Renal cortical epithelial cell (primary cell): ENCODE measurements at places on chromosomes 12 and 14. TPM values are rescaled to one million over a fixed set of nuclear protein-coding genes. Genes with fewer than 3 reads are reported as not detected.

ZNF740 gene
- 7.6 and 20.7 TPM in 2 replicates for total RNA-seq

PTGER2 gene
- total RNA-seq = 8.7 and 41.3 TPM in 2 replicates

GPR137C gene
- 0.35 and 2.6 TPM in 2 replicates for total RNA-seq

MYL6B gene
- total RNA-seq = 57.8 and 70.2 TPM in 2 replicates

GUCY2C gene
- total RNA-seq = not detected in 2 replicates

DNA sequence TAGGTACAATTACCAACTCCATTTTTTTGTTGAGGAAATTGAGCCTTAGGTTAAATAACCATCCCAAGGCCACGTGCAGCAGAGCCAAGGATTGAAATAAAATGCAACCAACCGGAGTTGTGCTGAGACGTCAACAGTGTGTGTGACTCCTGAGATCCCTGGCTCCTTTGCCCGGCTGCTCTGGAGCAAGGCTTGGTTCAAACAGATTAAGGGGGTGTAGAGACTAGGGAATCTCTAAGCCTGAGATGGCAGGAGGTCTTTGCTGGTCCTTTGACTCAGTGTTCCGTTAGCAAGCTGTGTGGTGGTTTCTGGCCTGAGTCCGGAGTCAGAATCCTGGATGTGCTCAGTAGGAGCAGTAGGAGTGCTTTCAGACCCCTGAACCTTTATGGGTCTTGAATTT is 1.4 kb upstream of the SLC8A3 start:
- no peak for DNase-seq

DNA sequence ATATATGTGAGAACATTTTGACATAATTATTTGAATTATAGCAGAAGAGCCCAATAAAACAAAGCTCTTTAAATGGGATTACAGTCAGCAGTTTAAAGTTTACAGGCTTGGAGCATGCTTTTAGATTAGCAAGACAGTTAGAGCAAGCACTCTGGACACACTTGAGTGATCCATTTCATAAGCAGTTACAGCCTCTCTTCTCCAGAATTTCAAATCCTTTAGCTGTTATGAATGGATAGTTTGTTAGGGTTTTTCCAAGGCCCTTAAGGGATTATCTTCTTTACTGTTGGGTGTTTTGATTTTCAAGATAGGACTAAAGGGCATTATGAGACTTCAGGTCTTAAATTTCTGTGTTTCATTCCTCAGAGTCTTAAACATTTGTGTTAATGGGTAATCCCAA is 36.3 kb downstream of the BEST3 start:
- peak; percentile 54 for DNase-seq

GRCh38 chr12:12441843-12442461 is 85.1 kb downstream of the BORCS5 start:
- peak; percentile 10 for DNase-seq

DNA sequence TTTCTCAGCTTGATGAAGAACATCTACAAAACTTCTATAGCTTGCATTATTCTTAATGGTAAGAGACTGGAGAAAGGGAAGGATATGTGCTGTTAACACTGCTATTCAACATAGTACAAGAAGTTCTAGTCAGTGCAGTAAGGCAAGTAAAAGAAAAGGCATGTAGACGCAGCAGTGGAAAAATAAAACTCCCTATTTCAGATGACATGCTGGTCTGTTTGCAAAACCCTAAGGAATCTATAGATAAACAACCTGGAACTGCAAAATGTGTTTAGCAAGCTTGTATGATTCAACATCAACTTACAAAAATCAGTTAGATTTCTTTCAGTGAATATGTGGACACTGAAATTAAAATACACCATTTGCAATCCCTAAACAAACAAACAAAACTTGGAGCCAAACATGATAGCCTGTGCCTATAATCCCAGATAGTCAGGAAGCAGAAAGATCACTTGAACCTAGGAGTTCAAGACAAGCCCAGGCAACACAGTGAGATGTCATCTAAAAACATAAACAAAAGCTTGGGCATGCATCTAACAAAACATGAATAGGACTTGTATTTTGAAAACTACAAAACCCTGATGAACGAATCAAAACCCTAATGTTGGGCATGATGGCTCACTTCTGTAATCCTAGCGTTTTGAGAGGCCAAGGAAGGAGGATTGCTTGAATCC is 293.6 kb upstream of the RGS6 start:
- no peak for DNase-seq

- no peak for DNase-seq
Measured at GRCh38 chr14:24418492-24418873, 11.0 kb downstream of the CBLN3 start.

- no peak for DNase-seq
Measured at GRCh38 chr14:22227084-22227483, 361.9 kb downstream of the DAD1 start.

DNA sequence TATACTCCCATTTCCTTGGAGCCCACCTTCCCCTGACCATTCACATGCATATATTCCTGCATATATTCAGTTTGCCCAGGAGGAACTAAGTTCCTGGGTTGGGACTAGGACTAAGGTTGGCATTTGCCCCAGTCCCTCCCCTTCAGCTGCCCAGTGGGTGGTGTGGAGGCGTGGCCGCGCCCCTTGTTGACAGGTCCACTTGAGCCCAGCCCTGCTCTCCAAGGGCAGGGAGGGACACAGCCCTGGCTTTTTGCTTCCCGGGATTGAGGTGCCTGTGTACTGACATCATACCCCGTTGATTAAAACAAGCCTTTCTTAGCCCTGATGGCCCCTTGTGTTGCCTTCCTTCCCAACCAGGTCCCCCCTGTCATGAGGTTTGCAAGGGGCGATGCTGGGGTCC is 7.3 kb downstream of the ERBB3 start:
- DNase-seq = no peak

DNA sequence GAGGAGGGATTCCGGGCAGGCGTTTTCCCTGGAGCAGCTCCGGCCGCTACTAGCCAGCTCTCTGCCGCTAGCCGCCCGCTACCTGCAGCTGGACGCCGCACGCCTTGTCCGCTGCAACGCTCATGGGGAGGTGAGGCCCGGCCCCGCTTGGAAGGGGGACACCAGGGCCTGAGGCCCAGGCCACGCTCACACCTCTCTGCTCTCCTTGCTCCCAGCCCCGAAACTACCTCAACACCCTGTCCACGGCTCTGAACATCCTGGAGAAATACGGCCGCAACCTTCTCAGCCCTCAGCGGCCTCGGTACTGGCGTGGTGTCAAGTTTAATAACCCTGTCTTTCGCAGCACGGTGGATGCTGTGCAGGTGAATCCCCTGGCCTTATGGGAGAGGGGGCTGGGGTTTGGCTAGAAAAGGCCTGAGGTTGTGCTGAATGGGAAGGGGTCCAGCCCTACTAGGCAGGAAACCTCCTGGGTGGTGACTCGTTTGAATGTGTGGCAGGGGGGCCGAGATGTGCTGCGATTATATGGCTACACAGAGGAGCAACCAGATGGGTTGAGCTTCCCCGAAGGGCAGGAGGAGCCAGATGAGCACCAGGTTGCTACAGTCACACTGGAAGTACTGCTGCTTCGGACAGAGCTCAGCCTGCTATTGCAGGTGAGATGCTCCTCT is 597 bp downstream of the RNF31 start:
- no peak for DNase-seq
